ENCODE measurements at places on chromosomes 7 and 10.

DNA sequence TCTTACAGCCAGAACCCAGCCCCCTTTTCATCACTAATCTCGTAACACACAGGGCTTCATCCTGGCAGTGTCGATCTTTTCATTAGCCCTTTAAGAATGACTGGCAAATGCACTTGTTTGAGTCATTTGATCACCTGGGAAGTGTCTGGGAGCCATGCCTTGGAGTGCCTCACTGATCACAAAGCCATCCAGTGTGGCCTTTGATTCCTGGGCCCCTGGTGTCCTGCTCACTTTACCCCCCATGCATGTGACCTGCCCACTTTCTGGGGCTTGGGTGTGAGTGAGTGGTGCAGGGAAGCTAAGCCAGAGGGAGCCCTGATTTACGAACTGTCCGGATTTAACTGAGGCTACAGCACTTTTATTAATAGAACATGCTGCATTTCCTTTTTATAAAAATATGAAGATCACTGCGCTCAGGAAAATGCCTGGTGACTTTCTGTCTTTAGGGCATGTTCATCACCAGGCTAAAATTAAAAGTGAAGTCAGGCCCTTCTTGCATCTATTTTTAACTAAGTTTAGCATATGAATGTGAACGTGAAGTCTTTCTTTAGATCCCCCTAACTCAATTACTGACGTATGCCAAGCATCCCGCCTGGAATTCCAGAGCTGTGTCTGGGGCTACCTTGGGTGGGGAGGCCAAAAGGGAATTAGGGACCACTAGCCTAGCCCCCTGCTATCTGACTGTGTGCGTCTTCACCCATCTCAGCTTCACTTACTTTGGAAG, 23.6 kb downstream of the RBM20 start:
- DNase-seq = no peak

DNA sequence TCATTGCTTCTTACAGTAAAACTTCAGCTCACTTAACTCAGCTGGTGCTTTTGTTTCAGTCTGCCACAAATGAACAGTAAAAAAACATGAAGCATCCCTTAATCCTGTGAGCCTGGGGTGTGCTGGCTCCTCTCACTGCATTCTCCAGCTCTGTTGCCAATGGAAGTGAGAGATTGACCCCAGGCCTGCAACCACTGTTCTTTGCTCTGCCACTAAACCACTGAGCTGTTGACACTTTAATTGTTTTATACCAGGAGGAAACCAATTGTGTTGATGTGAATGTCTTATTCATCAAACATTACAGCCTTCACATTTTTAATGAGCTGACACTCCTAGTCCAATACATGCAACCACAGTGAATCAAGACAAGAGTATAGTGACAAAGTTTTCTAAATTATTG, 69.4 kb upstream of the FZD1 start:
- no peak for DNase-seq

- no peak for DNase-seq
Measured at GRCh38 chr10:88428442-88428841, 154.7 kb downstream of the RNLS start.

DNA sequence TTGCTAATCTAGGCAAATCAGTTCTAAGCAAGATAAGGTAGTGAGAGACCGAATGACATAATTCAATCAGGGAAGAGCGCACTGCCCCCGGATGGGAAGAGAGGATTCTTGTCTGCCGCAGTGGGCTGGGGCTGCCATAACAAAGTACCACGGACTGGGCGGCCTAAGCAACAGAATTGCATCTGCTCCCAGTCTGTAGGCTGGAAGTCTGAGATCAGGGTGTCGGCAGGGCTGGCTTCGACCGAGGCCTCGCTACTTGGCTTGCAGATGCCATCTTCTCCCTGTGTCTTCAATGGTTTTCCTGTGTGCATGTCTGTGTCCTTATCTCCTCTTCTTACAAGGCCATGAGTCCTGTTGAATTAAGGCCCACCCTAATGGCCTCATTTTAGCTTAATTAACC, 59.7 kb upstream of the TMEM72 start:
- no peak for DNase-seq

DNA sequence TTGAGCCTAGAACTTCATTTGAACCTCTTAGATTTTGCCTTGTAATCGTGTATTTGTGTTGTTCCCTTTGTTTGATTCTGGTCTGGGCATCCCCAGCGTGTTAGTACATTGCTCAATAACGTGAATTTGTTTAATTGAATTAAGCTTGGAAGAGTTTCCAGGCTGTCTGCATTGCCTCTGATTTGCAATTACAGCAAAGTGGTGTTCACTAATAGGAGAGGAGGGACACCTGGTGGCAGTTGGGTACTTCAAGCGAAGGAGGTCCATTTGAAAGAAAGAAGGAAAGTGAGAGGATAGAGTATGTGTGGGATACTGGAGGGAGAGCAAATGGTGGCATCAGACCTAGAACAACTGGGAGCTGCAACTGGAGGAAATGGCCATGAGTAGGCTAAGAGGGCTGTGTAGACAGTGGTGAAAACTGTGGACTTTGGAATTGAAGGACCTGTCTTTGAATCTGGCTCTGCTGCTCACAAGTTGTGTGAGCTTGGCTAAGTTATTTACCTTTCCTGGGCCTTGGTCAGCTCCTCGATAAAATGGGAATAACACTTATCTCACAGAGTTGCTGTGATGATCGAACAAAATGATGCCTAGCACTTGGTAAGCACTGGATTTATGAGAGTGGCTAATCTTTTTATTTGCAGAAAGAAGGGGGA, 15.1 kb downstream of the LSMEM1 start:
- DNase-seq = peak; percentile 7
